CD4-positive, alpha-beta T cell treated with Interleukin-6 at 100 ng/mL for 8 hours (primary cell): ENCODE measurements at places on chromosomes 11 and 22.

DNA sequence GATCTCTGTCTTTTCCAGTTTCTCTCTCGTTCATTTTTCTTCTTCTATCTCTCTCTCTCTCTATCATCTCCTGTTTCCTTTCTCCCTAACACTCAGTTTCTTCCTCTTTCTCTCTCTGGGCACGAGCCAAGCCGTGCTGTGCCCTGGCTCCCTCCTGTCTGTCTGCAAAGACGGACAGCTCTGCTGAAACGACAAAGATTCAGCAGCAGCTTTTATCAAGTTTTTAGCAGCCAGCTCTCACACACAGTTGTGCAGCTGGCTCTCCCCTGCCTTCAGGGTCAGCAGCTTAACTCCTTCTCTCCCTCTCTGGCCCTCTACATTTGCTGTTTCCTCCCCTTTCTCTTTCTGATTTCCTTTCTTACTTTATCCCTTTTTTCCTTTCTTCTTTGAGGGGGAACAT, 352.0 kb upstream of the MPPED2 start:
- DNase-seq, result no peak

DNA sequence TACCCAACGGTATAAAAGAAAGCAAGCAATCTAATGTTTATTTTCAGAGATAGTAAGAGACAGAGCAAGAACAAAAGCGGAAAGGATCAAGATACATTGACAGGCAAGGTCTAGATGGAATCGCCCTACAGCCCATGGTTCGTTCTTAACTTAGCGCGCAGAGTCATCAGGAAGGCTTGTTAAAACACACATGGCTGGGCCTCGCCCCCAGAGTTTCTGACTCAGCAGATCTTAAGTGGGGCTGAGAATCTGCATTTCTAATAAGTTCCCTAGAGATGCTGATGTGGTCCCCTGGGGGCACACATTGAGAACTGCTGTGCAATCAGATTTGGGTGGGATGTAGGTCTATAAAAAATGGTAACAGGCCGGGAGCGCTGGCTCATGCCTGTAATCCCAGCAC, 35.8 kb upstream of the CHRM4 start:
- DNase-seq, result no peak

DNA sequence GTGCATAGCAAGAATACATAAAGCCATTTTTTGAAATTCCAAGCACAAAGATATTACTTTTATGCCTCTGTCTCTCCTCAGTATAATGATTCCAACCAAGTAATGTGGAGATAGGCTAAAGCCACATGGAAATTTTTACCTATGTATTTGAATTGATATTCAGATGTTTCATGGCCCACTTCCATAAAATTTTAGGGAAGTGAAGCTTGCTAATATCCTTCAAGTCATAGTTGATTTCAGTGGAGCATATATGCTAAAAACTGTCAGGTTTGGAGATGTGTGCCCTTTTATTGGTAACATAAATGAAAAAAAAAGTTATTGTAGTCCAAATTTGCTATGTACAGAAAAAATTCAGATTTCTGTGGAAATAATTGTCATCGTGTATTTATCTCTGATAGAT, 12.3 kb downstream of the MS4A4E start:
- no peak for DNase-seq

DNA sequence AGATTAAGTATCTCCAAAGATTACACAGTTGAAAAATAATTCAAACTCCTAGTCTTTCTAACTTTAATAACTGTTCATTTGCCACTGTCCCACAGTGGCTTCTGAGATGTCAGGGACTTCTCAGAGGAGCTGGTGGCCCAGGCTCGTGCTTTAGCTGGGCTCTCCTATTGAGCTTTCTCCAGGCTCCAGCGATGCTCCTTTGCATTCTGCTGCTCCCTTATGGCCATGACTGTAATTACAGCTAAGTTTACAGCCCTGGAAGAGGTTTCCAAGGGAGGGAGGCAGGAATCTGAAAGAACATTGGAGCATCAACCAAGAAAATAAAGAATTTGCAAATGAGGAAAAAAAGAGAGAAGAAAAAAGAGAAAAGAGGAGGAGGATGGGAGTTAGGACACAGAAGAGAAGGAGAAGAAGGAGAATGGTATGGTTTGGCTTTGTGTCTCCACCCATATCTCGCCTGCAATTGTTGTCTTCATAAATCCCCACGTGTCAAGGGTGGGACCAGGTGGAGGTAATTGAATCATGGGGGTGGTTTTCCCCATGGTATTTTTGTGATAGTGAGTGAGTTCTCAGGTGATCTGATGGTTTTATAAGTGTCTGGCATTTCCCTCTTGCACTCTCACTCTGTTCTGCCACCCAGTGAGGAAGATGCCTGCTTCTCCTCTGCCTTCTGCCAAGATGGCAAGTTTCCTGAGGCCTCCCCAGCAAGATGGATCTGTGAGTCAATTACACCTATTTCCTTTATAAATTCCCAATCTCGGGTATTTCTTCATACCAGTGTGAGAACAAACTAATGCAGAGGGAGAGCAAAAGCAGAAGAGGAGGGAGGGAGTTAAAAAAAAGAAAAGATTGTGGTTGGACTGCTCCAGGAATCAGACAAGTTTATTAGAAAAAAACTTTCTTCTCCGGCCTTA, 857.0 kb downstream of the KCNA4 start:
- no peak for DNase-seq

GRCh38 chr11:100805506-100806199, 118.6 kb downstream of the ARHGAP42 start:
- DNase-seq, result no peak

- DNase-seq, result no peak
These were observed 1.3 kb downstream of the RNF215 start for GRCh38 chr22:30385942-30386341.

DNA sequence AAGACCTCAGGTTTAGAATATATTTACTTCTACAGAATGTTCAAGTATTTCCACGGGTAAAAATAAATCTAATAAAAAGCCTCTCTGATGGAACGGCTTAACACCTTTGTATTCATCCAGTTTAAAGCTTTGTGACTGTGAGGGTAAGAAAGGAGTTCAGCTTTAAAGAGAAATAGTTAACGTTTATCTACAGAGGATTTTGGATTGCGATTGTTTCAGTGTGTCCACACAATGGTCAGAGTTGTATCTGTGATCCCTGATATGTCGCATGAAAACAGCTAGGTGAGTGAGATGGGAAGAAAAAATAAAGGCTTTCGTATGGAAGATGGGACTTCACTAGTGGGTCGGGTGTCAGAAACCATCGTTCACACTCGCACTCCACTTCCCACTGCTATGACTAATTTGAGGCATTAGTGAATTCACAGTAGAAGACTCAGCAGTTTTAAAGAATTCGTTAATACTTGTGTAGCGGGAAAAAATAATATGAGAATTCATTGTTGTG, 1.6 kb downstream of the APLP2 start:
- no peak for DNase-seq
